ENCODE measurements at places on chromosomes 6 and 20.

DNA sequence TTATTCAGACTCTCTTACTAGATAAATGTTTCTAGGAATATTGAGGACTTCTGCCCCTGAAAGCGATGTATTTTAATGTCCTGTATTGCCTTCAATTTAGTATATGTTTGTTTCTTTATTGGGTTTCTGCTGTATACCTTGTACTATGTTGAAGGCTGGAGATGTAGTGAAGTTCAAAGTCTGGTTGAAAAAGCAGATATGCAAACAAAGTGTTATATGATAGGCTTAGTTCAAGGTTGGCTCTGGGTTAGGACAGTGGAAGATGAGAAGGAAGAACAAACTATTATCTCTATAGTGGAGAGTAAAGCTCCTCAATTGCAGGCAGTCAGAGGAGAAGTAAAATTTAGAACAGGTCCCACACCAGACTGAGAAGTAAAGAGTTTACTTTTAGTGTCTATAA, 36.3 kb upstream of the ADGRG6 start:
- no peak for DNase-seq

DNA sequence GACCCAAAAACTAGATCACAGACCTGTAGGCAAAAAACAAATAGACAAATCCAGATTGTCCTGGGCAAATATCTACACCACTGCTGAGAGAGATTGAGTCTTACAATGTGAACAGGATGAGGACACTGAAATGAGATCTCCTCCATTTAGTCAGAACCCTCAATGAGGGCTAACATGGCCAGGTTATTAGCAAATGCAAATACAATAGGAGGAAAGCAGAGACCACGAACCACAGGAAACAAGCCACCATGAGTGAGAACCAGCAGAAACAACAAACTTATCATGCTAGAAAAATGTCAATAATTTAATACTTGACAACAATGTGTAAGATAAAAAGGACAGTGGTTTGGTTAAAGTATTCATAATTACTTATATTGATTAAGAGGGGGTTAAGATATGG, 162.8 kb downstream of the SYNE1 start:
- no peak for DNase-seq

DNA sequence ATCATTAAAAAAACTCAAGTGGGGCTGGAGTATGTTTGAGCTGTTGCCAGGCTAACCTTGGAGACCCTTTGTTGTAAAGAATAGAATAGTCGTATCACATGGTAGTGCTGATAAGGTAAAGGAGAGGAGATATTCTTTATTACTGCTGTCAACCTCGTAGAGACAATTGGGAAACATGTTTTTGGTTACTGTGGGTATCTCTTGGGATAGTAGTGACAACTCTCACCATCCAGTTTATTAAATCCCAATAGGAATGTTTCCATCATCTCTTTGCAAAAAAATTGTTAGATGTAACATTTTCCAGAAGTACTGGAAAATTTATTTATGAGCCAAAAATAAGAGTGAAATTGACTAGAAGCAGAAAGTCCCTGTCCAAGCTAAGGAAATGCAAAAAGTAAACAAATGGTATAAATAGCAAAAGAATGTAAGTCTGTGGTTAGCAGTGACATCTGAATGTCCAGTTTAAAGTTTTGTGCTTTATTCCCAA, 829.3 kb upstream of the CITED2 start:
- no peak for DNase-seq

DNA sequence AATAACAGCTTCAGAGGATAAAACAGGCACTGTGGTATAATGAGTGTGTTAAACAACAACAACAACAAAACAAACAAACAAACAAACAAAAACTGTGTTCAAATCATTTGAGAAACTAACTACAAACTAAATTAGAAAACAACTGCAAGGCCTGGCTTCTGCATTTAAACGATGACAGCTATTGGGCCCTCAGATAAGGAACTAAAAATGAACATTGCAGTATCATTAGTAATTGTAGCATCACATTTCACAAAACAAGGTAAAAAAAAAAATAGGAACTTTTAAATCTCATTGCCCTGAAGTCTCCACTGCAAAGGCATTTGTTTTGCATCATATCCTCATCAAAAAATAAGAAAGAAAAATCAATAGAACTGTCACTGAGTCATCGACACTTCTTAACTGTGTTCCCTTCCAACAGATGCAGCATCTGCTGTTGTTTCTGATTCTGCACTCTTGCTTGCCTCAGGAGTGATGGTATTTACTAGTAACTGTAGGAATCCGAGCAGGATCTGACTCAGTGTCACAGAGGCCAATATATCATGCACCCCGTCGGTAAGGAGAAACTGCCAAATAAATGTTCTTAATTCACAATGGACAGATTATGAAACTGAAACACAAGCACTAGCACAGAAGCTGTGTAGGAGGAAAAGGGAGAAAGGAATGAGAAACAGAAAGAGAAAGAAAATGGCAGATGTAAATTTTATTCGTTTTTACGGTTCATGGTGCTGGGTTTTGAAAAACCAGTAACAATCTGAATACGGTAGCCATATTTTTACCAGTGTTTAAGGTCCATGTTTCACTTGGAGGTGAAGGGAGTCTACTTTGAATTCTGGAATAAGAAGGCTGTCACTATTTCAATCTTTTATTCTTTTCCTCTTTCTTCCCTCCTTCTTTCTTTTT, 365.7 kb upstream of the EPHA7 start:
- DNase-seq = no peak

DNA sequence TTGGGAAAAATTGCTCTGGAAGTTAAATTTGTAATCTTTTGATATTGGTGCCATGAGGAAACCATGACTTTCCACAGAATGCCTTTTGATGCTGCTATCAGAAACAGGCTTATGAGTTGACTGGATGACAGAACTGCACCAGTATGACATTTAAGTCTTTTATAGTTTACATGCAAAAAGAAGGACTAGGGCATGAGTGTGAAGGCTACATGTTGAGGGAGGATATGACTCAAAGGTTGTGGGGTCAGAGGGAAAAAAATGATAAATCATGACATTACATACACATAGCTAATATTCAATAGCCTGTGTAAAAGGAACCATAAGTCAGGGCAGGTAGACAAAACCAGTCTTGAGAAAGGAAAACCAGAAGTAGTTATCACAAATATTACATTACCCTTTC, 182.2 kb downstream of the COL12A1 start:
- DNase-seq = no peak

DNA sequence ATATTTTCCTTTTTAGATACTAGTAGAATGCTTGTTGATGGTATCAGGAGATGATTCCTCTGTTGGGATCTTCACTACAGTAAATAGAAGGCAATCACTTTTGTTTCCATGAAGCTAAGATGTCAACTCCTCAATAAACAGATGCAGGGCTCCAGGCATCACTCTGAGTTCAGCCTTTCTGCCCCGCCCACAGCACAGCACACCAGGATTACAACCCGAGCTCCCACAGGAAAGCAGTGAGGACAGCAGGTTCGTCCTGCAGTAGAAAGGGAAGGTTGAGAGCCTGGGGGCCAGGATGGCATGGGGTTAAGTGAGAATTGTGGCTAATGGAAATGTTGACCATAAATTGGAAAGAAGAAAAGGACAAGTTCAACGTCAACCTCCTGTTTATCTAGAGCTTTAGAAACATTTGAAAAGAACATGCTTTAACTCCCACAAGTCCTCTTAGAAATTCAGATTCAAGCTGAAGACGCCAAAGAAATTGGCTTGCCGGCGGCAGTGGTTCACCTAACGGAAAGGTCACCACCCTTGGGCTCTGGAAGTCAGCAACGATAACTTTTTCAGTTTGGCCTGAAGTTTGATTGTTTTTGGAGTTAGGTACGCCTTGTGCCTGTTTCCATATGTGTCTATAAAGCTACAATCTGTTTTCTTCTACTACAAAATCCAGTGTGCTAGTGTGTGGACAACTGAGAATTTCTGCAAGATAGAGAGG, 144.4 kb upstream of the PDE10A start:
- no peak for DNase-seq

DNA sequence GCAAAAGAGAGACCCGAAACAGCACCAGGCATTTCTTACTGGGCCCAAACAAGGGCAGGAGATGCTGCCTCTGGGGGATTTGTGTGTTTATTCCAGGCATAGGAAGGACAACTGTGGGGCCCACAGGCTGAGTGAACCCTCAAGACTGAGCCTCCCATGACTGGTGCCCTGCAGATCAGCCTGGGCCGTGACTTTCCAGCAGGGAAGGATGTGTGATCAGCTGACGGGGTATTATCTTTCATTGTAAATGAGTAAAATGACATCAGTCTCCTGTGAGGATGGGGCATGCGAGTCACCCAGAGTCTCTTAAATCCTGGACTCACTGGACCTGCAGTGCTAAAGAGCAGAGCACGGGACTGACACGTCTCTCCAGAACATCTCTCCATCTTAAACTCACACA, 3.9 kb upstream of the TEAD3 start:
- no peak for DNase-seq

GRCh38 chr20:63707558-63708300, at the start of the genes ARFRP1 and ZGPAT:
Gene ARFRP1 (minus strand): TSS chr20:63707976. CDS start chr20:63707091, 885 bp downstream.
Gene ZGPAT (plus strand): TSS chr20:63708039. CDS start chr20:63708581, 542 bp downstream.
- DNase-seq = peak; percentile 93

DNA sequence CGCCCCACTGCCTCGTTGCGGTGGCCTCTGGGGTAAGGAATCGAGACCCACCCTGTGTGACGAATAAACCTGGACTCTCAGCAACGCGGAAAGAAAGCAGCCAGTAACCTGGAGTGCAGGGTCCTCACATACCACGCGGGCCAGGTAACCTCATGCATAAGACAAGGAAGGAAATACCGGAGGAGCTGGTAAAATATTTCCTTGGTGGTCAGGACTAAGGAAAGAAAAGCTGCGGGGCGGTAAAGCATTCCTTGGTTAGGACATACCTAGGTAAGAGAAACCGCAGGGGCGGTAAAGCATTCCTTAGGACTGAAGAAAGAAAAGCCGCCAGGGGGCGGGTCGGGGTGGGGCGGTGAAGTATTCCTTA, 80.7 kb downstream of the SYTL3 start:
- no peak for DNase-seq
